ENCODE measurements at places on chromosomes 1 and 21.

DNA sequence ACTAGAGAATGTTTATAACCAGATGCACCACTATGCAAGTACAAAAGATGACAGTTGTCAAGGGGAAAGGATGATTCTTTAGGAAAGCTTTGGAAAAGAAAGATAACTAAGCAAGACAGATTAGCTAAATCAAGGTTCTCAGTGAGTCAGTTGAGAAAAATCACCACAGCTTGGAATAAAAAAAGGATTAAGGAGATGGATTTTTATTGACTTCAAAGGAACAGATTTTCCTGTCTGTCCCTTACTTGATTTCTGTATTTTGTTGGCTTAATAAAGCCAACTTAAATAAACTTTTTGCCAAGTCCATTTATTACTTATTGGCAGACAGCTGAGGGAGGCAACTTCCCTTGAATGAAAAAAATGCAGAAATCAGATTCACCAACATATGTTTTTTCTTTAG lies 93.9 kb downstream of the NR5A2 start:
- no peak for DNase-seq

DNA sequence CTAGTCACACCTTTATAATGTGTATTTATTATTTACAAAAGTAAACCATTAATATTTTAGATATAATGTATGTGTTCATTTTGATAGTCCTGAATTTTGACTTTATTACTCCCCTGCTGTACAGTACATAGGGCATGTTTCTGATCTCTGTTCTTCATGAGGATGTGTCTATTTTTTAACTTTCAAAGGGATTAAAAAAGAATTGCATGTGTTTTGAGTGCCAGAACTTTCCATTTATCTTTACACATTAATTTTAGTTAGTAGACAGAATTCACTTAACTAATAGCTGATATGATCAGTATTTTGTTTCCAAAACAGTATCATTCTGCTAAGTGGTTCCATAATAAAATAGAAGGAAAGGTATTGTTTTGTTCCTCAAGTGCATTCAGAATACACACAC lies 3.1 kb downstream of the PBX1 start:
- no peak for DNase-seq

GRCh38 chr1:81317191-81317590 lies 483.5 kb upstream of the ADGRL2 start:
- no peak for DNase-seq

DNA sequence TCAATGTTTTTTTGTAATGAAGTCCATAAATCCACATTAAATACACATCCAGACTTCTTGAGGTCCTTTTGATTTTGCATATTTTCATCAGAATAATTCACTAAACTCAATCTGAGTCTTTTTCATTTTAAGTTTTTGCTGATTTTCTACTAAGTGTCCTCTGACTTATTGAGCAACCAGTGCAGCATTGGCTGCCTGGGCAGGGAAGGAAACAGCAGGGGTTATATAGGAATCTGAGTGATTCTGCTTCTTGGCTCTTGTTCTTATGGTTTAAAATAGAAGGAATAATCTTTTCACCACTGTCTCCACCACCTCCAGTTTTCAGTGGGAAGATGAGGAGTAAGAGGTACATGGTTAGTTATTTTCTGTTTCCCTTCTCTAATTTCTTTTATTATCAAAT lies 88.4 kb downstream of the ST6GALNAC5 start:
- DNase-seq: no peak

DNA sequence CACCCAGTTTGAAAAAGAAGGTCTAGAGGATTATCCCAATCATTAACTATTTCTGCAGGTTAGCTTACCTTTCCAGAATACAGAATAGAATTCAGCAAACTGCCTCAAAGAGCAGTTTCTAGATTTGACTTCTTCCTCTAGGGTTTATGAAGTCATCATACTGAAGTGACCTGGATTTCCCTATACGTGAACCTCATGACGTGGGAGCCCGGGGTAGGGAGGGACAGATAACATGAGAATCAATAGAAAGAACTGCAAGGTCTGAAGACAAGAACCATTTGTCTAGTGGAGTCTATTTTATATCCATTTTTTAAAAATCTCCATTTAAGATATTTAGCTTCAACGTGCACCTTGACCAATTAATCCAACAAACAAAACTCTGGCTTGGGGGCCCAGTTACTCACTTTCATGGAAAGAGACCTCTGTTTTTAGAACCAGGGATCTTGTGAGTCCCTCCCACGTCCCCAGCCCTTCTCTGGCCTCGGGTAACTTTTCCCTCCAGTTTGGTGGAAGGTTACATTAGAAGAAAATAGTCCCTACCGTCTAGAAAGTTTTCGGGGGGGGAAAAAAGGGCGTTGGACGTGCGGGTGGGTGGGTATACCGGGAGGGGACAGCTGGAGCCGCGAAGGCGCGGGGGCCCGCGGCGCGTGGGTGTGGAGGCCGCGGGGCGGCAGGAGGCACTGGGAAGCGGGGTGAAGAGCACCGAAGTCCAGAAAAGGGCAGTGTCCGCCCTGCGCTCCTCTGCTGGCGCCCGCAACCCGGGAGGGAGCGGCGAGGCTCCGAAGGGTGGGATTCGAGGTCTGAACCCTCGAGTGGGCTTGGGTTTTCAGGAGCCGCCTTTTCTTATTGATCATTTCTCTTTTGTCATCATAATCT lies 13.8 kb upstream of the POGZ start:
- DNase-seq: no peak

DNA sequence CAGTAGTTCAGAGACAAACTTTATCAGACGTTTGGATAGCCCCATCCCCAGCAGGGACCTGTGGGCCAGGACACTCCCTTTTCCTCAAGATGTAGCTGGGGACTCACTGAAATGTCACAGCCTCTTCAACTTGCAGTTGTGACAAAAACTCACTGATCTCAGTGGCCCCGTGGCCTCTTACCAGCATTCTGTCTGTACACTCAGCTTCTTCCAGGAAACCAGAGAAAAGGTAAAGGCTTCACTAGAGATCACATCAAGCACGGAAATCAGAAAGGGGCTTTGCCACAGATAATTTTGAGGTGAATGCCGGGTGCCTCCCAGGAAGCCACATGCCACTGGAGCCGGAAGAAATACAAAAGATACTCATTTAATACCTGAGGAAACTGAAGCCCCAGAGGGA lies 122.2 kb downstream of the CCDC185 start:
- DNase-seq: no peak

DNA sequence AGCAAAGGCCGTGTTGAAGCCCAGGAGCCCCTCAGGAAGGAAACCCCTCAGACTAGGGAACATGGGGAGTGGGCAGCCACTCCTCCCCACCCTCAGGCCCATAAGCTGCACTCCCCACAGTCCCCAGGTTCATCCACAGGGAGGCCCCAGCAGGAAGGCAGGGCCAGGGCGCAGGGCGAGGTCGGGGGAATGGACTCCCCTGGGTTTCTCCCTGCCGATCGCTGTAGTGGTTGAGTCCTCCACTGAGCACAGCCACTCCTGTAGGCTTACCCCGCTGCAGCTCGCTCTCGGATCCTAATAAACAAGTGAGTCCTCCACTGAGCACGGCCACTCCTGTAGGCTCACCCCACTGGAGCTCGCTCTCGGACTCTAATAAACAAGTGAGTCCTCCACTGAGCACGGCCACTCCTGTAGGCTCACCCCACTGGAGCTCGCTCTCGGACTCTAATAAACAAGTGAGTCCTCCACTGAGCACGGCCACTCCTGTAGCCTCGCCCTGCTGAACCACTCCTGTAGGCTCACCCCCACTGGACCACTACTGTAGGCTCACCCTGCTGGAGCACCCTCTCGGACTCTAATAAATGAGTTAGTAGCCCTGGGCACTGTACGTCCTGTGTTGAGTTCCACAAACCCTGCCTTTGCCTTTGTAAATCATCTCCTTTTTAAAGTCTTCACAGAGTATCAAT lies 16.2 kb upstream of the COL18A1 start:
- DNase-seq: no peak

DNA sequence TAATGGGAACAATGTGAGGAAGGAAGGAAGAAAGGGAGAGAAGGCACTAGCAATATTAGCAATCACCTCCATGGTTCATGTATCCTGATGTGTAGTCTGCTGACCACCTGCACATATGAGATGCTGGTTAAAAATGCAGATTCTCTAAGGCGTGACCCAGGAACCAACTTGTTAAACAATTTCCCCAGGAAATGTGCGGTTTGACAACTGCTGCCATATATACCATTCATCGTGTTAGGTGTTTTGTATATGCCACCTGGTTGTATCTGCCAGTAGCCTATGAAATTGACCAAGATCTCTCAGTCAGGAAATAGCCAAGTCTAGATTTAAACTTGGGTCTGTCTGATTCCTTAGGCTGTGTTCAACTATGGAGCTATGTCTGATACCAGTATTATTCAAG lies 4.1 kb downstream of the SEMA4A start:
- no peak for DNase-seq

DNA sequence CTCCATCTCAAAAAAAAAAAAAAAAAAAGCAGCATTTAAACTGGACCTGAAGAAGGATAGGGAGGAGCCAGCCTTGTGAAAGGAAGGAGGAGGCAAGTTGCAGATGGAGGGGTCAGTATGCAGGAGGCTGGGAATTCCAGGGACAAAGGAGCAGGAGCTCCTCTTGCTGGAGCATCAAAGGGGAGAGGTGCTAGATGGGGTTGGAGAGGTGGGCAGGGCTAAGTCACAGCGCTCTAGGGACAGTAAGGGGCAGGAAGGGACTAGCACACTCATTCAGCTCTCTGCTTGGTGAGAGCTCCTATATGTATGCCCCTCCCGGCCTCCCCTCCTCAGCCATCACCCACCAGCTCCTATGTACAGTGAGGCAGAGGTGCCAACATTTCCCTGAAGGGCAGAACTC lies 26.8 kb downstream of the MAP7D1 start:
- no peak for DNase-seq

- DNase-seq: no peak
Observed at GRCh38 chr1:30295266-30295665, 428.1 kb downstream of the MATN1 start.

DNA sequence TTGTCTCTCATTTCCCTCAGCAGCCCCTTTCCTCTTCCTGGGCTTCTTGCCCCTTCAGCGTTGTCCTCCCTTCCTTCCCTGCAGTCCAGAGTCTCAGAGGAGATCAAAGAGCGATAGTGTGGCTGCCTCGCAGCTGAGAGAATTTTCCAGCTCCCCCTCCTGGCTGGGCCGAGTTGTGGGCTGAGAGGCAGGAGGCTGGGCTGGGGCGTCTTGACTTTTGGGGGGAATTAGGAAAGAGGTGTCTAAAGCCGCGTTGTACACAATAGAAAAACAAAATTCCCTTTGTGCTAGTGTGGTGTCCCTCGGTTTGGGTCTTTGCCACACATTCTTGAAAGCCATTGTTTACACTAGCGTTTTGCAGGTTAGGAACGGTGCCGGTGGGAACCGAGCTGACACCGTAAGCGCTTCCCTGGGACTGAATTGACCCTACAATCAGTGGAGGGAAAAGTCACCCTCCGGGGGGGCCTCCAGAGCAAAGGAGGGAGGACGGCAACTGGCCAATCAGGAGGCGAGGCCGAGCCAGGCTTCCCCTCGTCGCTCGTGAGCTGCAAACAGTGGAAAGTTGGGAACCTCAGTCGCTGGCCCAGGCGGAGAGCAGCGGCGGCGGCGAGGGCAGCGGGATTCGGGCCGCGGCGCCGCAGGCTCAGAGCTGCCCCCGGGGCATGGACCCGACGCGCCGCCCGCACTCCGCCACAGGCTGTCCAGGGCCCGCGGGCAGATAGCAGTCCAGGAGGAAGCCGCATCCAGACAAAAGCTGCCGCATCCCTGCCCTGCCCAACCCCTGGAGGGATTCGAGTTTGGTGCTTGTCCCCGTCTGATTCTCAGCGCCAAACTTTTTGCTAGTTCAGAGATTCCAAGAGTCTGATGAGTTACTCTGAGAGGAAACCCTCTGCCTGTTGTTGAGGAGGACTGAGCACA lies at the start of gene HMCN1:
Gene HMCN1, plus strand, starts transcription at position 574 of the 918 bp plus-strand sequence. CDS start 389 bp downstream, outside the sequence.
- peak; percentile 49 for DNase-seq

- no peak for DNase-seq
Observed at GRCh38 chr21:33816174-33816573, 99.4 kb downstream of the ATP5PO start.

DNA sequence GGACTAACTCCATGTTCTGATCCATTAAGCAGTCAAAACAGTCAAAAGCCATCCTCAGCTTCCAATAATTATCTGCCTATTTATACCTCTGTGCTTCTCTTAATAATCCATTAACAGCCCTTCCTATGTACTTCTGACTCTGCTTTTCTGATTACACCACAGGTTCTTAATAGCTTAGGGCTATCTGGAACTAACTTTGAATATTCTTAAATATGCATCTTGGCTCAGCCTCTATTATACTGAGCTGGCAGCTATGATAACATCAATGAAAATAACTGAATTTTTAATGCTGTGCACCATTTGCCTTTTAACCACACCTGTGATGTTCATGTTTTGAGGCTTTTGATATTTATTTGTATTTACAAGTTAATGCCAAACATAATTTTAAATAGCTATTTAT lies 175.9 kb downstream of the DPYD start:
- no peak for DNase-seq

GRCh38 chr1:203069030-203069747 lies 16.6 kb downstream of the MYOG start:
- no peak for DNase-seq

GRCh38 chr1:31897526-31898100 lies 40.6 kb downstream of the PTP4A2 start:
- DNase-seq: no peak

- no peak for DNase-seq
Observed at GRCh38 chr1:114986286-114986685, 43.3 kb upstream of the TSHB start.

DNA sequence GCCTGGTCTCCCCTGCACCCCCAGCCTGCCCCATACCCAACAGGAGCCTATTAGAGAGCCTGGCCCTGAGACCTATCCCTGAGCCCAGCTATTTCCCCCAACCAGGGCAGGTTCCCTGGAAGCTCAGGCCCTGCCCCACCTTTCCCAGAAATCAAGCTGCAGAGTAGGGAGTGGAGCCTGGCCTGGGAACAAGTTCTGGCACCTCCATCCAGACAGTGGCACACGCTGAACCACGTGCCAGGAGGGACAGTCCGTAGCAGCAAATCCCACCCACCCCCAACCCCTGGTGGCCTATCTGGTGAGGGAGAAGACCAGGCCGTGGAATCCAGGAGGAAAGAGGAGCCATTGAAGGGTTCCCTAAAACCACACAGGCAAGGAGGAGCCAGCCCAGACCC lies 22.6 kb downstream of the TNNT2 start:
- DNase-seq: no peak
